ENCODE measurements at places on chromosomes 16 and 17. TPM values are rescaled to one million over a fixed set of nuclear protein-coding genes. Genes with fewer than 3 reads are reported as not detected.

Gene KCTD19
- 1.0 TPM for total RNA-seq

Gene CRYBA1
- total RNA-seq, result not detected

Gene SRL
- not detected for total RNA-seq

Gene ALDH3A1
- total RNA-seq, result not detected
